A172 (cell line): ENCODE measurements at places on chromosomes 2 and 18. TPM values are rescaled to one million over a fixed set of nuclear protein-coding genes. Genes with fewer than 3 reads are reported as not detected.
A peak's percentile ranks its signal among the peaks of the same experiment; 100 is the strongest.

DNA sequence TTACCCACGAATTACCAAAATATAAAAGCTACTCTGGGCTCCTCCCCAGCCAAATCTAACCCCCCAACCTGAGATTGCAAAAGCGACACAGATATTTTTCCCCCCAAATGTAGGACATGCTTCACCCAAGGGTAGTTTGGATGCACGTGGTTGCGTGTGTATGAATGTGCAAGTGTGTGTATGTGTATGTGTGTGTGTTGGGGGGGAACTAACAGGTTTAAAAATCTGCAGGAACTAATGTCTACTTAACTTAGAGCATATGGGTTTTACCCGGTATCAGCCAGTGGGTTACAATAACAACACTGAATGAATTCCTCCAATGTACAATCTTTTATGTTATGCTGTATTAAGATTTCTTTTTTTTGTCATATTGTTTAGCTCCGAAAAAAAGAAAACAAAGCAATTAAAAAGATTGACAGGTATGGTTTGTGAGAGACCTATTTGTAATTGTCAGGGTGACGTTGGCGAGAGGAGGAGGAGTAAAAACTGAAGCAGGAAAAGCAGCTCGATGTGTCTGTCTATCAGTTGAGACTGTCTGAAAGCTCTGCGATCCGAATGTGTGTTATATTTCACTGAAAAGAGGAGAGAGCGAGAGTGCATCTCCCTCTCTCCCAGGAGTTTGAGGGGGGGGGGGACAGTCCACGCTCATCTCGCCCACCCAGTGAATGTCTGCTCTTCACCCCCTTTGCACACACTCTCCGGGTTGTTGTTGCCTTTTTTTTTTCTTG, at the start of gene TSHZ1:
TSS of gene TSHZ1 (plus strand) at position 524 of the 728 bp plus-strand sequence. CDS start 1,080 bp downstream, outside the sequence.
- peak; percentile 57 for DNase-seq

DNA sequence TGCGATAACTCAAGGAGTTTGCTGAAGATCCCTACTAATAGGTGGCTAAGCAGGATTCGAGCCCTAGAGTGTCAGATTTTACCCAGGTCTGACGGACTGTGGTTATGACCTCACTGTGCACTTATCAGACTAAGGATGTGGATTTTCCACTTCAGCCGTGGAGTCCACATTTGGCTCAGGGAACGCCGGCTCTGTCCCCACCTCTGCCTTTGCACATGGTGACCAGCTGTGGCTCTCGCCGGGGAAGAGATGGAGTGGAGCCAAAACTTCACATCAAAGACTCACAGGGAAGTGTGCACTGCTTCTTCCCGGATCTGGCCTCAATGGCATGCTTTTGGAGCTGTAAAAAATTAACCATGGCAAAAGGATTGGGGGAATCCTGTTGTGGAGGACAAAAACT, 249.3 kb upstream of the APCDD1 start:
- DNase-seq: no peak

The LIPT1 gene
- total RNA-seq: 7.2 and 8.4 TPM in 2 replicates

The SLC40A1 gene
- total RNA-seq: 1.2 and 1.4 TPM in 2 replicates

DNA sequence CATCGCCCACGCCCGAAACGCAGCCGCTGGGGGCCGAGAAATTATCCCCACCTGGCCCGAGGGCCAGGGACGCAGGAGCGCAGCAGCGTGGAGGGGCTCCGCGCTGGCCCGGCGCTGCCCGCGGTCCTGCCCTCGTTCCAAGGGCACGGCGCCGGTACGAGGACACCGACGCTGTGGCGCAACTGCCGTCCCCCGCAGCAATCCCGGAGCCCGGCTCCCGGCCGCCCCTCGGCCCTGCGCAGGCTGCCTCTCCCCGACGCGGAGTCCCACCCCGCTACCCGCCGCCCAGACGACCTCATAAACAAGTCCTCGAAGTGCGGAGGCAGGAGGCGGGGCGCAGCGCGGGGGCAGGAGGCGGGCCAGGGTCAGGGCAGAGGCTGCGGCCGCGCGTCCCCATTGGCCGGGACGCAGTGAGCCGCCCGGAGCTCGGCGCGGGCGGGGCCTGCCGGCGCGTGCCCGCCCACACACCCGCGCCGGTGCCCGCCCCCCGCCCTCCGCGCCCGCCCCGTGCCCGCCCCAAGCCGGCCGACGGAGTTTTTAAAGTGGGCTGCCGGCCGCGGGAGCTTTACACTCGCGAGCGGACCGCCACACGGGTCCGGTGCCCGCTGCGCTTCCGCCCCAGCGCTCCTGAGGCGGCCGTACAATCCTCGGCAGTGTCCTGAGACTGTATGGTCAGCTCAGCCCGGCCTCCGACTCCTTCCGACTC, at the start of gene EPAS1:
TSS of gene EPAS1 (plus strand) at position 568 of the 706 bp plus-strand sequence. CDS start 505 bp downstream, outside the sequence.
- peak; percentile 54 for DNase-seq

GRCh38 chr2:190486037-190486623, 48.4 kb downstream of the NEMP2 start:
- DNase-seq: no peak

DNA sequence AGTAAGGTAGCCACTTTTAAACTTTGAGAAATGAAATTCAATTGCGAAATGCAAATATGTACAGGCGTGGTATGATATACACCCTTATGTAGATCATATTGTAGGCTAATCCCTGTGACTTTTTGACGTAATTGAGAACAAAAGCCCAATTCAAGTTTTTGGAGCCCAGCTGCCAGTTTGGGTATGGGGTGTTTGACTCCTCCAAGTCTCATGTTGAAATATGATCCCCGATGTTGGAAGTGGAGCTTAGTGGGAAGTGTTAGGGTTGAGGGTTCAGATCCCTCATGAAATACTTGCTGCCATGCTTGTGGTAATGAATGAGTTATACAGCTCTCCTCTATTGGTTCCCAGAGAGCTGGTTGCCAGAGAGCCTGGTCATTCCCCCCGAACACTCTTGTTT, 1666.8 kb downstream of the SUCLG1 start:
- no peak for DNase-seq

GRCh38 chr2:223532712-223533111, 69.4 kb downstream of the SCG2 start:
- DNase-seq: no peak

DNA sequence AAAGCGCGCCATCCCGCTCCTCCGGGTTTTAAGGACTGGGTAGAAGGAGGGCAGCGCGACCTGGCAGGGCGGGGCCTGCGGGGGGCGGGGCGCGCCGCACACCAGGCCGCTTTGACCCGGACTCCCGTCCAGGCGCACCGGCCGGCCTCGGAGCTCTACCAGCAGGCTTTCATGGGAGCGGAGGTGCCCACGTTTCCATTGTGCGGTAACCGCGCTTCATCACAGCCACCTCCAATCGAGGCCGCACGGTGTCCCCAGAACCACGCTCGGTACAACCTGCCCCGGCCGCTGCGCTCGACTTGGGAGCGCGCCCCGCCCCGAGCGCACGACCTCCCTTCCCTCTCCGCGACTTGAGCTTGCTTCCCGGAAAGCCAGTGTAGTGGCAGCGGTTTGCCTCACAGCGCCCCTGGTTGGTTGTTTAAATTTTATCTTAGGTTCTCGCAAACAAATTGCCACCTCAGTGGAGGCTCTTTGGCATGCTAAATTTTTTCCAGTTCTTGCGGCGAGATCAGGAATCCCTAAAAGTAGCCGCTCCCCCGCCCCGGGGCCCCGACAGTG, 280 bp upstream of the CYP1B1 start:
- peak; percentile 54 for DNase-seq

GRCh38 chr18:59579509-59579908, 117.7 kb downstream of the CCBE1 start:
- no peak for DNase-seq

DNA sequence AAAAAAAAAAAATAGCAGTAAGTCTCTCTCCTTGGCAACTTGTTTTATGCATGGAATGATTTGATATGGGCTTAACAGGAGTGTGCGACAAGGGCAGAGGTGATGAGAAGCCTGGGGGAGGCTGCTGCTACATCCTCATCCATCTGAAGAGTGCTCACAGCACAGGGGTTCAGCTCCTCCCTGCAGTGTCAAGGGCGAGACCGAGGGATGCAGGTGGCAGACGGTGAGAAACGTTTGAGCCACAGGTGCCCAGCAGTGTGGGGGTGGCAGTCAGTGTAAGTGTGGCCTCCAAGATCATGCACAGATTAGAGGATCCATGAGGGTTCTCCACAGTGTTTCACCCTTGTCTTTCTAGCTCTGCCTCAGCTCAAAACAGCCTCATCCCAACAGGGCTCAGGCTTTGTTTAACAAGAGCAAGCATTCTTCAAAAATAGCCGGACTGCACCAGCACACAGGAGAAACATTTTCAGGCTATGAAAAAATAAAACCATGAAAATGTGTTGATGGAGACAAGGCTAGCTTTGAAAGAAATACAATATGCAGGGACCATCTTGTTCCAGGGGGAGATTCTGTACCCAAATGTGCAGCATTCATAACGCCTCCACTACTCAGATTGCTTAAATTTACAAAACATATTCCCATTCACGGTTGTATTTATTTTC, 324.5 kb upstream of the MYT1L start:
- no peak for DNase-seq

The DCDC2C gene
- not detected in 2 replicates for total RNA-seq

DNA sequence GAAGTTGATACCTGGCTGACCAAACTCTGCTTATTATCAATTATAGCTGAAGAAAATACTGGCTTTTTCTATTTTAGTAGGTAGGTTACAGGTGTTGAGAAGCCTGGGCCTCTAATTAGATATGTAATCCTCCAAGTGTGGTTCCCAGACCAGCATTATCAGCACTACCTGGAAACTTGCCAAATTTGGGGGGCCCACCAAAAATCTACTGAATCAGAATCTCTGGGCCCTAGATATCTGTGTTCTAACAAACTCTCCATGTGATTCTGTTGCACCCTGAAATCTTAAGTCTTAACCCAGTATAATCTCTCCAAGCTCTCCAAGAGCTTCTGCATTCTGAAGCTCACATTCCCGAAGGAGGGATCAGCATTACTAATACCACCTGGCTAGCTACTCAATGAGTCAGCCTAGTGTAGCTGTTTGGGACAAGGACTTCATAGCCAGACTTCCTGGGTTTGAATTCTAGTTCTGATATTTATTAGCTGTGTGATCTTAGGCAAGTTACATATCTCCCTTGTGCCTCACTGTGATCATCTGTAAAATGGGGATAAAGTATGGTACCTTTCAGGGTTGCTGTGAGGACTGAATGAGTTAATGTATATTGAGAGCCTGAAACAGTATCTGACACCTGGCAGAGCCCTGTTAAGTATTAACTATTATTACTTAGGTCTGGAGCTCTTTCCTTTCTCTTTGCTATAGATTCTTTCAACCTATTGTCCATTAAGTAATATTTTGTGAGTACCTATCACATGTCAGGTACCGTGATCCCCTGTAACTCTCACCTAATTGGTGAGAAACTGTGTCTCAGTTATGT, 94.1 kb upstream of the CD302 start:
- peak; percentile 71 for DNase-seq

- DNase-seq: peak; percentile 88
These were observed 104.2 kb upstream of the NEUROD1 start for GRCh38 chr2:181784556-181784955.

GRCh38 chr2:207481924-207482323, 47.8 kb upstream of the CREB1 start:
- no peak for DNase-seq

- DNase-seq: no peak
These were observed 132.9 kb downstream of the MYO5B start for GRCh38 chr18:50061876-50062517.

- DNase-seq: peak; percentile 30
These were observed 26.1 kb upstream of the ROCK2 start for GRCh38 chr2:11370377-11371091.

The VAMP8 gene
- total RNA-seq: 1.3 and 1.5 TPM in 2 replicates

DNA sequence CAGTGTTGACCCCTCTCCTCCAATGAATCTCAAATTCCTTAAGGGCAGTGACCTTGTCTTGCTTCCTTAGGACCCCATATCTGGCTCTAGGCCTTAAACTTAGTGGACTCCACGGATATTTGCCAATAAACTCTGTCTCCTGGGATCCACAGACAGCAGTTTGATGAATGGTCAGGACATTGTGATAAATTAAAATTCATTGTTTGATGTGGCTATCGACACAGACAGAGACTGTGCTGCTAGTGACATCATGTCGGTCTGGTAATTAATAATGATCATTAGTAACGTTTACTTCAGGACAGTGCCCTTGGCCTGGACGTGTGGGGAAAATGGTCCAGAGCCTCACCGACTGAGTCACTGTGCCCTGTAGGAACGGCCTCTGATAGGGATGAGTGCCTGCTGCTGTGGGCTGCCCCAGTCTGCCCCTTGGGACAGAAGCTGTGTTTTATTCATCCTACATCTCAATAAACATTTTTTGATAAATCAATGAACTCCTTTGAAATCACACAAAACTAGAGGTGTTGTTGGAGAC, 5.2 kb upstream of the SLC35F6 start:
- peak; percentile 52 for DNase-seq

The RAX gene
- not detected in 2 replicates for total RNA-seq

The CDK15 gene
- total RNA-seq: 0.19 TPM in 1 of 2 replicates, not detected in the other

The ARHGEF33 gene
- total RNA-seq: 0.09 TPM in 1 of 2 replicates, not detected in the other

The SAG gene
- total RNA-seq: not detected in 2 replicates

The ZNF521 gene
- total RNA-seq: not detected in 2 replicates

GRCh38 chr2:25887624-25888242, 9.4 kb upstream of the ASXL2 start:
- no peak for DNase-seq

- DNase-seq: no peak
These were observed 8.0 kb downstream of the POMC start for GRCh38 chr2:25160376-25160775.

GRCh38 chr2:138244501-138244925, 257.1 kb upstream of the SPOPL start:
- DNase-seq: peak; percentile 66
